COR-L47 (cell line): ENCODE measurements at places on chromosomes 5 and 9.

- DNase-seq = no peak
Measured at GRCh38 chr9:28124917-28125316, 551.6 kb upstream of the C9orf72 start.

GRCh38 chr5:58412932-58413331 is 47.0 kb downstream of the PLK2 start:
- no peak for DNase-seq

DNA sequence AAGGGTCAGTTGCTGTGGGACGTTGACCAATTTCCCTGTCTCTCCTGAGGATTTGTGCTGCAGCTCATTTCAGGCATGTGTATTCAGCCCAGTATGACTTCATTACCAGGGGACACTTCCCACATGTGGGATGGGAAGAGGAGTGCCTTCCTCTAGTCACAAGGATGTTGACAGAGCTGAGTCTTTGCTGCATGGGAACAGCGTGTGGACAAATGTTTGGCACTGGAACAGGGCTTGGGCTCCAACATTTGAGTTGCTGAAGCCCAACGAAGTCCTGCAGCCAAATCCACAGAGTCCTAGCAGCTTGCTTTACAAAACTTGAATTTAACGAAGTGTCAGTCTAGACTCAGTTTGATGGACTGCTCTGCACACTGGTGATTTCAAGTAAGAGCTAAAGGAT is 283.2 kb downstream of the SH3GL2 start:
- DNase-seq = no peak

DNA sequence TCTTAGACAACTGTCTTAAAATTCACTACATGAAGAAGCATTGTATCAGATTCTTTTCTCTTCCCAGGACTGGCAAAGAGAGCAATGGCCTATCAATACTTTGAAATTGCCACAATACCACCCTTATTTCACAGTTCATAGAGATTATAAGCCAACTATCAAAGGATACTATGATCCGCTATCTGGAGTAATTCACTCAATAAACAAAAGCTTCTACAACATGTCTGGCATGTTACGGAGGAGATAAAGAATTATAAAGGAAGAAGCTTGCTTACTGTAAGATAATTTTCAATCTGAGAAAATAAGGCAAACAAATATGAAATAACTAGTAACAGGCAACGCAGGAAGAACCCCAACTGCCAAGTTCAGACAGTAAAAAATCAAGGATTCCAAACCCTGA is 114.8 kb downstream of the GNAQ start:
- no peak for DNase-seq

GRCh38 chr5:158060212-158060611 is 201.3 kb upstream of the CLINT1 start:
- no peak for DNase-seq

DNA sequence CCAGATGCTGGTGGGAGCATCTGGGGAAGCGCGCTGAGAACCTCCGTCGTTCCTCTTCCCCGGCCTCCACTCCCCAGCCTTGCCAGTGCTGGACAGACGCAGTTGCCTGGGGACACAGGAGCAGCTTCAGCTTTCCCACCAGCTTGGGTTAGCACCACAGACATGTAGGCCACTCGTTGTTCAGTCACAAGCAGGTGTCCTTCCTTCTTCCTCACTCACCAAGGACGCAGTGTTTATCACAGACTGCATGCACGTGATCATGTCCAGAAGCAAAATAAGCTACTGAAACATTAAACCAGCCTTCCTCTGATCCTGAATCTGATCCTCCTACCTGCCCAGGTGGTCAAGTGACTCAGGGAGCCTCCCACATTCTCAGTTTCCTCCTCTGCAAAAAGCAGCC is 232.9 kb downstream of the SYK start:
- DNase-seq = no peak

GRCh38 chr9:13665418-13666066 is 386.1 kb upstream of the MPDZ start:
- DNase-seq = no peak

GRCh38 chr5:142585451-142585850 is 100.4 kb downstream of the FGF1 start:
- DNase-seq = no peak

DNA sequence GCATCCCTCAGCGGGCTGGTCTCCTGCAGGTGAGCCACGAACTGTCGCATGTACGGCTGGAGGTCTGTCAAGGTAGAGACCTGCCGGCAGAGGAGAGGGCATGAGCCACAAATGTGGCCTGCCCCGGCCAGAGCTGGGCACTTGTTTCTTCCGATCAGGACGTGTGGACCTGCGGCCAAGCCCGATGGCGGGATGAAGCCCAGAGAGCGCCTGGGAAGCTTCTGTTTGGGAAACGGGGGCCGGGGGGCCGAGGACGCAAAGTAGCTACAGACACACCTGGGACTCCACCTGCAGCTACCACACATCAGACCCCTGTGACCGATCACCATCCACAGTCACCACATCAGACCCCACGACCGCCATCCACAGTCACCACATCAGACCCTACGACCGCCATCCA is 22.7 kb downstream of the TERT start:
- DNase-seq = no peak

GRCh38 chr5:177113566-177114424 is 19.8 kb upstream of the NSD1 start:
- peak; percentile 52 for DNase-seq

DNA sequence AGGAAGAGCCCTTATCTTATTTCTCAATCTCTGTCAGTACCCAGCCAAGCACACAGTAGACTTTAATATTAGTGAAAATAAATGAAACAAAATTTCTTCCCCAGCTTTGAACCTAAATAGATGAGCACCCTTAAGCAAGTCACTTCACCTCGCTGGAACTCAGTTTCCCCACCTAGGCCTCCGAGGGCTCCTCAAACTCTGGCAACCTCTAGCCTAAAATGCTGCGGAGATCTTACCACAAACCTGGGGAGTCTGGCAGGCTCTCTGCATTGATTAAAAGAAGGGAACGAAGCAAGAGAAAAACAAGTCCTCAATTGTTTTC is 326 bp downstream of the RIGI start:
- DNase-seq = no peak

- no peak for DNase-seq
Measured at GRCh38 chr9:91056917-91057316, 255.3 kb downstream of the SYK start.

- DNase-seq = no peak
Measured at GRCh38 chr5:110790673-110791072, 51.9 kb downstream of the SLC25A46 start.

- no peak for DNase-seq
Measured at GRCh38 chr9:136902259-136902821, 16.0 kb downstream of the TRAF2 start.

DNA sequence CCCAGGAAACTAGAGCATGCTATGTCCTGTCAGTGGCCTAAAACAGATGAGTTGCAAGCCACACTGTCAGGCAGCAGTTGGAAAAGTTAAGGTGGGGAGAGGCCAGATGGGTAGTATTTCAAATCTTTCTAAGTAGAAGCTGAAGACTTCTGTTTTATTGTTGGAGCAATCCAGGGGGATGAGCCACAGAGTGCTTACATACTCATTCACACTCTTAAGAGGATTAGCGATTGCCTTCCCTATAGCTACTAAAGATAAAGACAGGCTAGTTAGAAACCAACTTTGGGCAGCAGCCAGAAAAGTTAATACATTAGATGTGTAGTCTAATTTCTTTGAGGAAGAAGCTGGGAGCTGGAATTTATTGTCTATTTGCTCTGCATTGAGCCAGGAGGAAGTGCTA is 61.7 kb upstream of the ELAVL2 start:
- no peak for DNase-seq

DNA sequence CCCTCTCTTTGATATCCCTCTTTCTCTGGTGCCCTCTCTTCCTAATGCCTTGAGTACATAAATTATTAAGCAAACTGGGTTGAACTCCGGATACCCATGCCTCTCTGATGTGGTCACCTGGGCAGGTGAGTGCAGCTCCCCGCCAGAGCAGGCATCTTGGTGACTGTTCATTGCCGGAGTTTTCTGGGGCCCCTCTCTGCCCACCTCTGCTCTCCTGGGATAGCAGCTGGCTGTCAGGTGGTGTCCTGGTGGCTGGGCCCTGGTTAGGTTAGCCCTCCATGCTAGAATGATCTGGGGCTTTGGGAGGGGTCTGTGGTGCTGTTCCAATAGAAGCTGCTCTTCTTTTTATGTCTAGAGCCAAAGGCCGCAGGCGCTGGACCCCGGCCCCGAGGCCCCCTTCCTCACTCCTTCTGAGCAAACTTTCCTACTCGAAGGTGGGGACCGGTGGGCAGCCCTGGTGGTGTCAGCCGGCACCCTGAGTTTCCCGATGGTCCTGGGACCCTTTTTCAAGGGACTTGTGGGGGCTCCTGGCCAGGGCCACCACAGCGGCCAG is 4.9 kb upstream of the SCGB3A1 start:
- no peak for DNase-seq

DNA sequence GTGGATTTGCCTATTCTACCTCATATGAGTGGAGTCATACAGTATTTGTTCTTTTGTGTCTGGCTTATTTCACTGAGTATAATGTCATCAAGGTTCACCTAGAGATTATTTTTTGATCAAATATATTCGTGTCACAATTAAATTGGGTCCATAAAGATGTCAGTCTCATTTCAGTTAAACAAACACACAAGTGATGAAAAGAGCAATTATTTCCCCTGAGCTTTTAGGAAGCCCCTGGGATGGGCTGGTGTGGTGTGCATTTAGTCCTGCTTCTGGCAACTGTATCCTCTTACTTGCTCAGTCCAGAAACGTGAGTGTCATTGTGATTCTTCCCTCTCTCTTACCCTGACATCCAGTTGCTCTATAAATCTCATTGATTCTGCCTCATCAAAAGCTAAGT is 52.8 kb upstream of the CARTPT start:
- no peak for DNase-seq
